CD4-positive, alpha-beta T cell treated with Interferon alpha-2 for 1 hour (primary cell): ENCODE measurements at places on chromosomes 3 and 15.
A peak's percentile ranks its signal among the peaks of the same experiment; 100 is the strongest.

- DNase-seq = no peak
These were observed 775.9 kb downstream of the AGBL1 start for GRCh38 chr15:86855307-86856291.

DNA sequence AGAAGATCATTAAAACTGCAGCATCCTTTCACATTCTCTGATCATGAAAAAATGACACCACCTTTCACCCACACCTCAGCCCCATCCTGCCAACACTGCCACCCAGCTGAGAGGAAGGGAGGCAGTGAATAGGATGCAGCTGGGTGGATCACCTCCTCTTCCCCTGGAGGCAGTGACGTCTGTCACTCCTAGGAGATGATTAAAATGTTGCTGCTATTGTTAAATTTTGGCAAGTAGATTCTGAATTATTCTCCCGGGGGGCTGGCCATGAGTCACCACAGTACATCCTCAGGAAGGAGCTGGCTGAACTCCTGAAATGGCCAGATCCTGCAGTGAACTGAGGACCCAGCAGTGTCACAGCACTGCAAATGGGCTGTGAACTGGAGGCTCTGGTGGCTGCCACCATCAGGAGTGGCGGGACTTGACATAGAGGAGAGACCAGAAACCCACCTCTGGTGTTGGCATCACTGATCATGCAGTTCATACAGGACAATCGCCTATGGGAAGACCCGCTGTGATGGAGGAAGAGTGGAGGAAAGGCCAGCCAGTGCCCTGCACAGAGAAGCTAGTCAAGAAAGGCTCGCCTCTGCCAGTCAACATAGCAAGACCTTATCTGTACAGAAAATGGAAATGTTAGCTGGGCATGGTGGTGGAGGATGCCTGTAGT, 199.1 kb downstream of the FAM43A start:
- no peak for DNase-seq

DNA sequence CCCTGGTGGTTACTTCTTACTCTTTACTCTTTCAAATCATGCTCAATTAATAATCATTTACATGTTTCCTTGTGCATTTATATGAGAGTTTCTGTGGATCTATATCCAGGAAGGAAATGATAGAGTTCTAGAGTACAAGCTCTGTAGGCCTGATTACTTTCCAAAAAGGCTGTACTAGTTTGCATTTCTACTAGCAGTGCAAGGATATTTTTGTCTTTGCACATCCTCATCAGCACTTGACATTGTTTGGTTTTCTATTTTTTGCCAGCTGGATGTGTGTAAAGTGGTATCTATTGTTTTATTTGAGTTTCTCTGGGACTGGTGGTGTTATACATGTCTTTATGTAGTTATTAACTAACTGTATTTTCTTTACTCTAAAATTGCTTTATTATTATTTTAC, 19.6 kb upstream of the SLC7A14 start:
- DNase-seq = no peak

DNA sequence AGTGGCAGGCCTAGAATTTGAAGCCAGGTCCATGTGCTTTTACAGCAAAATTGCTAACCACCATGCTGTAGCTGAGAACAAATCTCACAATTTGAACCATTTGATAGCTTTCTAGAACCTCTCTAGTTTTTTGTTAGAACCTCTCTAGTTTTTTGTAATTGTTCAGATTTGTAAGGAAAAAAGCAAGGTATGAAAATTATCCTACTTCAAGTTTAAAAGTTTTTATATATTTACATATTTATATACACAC, 9.8 kb downstream of the GXYLT2 start:
- no peak for DNase-seq

GRCh38 chr15:40603935-40604334, 9.9 kb downstream of the KNL1 start:
- no peak for DNase-seq

DNA sequence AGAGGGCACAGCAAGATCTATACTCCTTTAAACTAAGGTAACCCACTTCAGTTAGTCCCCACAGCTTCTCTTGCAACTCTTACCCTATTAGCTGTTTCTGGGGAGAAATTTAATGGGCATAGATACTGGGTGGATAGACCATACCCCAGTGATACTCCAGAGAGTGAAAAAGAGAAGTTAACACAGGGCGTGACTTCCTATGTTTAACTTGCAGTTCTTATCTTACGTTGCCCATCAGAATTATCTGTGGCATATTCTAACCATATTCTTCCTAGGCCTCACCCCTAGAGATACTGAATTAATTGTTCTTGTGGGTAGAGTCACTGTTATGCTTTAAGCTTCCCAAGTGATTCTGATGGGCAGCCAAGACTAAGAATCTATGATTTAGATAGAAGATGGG, 485.4 kb upstream of the TPRG1 start:
- no peak for DNase-seq

DNA sequence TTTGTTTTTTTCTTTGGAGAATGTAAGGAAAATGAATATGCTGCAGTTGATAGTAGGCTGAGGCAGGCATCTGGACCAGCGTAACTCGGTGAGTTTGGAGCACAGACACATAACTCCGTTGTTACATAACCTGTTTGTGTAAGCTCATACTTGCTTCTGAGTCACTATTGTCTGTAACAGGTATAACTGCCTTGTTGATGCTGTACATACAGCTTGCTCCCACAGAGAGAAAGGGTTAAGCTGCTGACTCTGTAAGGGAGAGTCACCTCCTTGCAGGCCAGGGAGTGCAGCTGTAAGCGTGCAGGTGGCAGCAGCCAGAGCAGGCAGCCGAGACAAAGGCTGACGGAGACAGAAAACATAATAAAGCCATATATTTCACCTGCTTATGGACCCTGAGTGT, 20.4 kb downstream of the RETNLB start:
- no peak for DNase-seq

- no peak for DNase-seq
These were observed 400.2 kb downstream of the MCTP2 start for GRCh38 chr15:94631608-94632007.

GRCh38 chr3:104628185-104628789, 738.4 kb upstream of the ALCAM start:
- DNase-seq = peak; percentile 24

DNA sequence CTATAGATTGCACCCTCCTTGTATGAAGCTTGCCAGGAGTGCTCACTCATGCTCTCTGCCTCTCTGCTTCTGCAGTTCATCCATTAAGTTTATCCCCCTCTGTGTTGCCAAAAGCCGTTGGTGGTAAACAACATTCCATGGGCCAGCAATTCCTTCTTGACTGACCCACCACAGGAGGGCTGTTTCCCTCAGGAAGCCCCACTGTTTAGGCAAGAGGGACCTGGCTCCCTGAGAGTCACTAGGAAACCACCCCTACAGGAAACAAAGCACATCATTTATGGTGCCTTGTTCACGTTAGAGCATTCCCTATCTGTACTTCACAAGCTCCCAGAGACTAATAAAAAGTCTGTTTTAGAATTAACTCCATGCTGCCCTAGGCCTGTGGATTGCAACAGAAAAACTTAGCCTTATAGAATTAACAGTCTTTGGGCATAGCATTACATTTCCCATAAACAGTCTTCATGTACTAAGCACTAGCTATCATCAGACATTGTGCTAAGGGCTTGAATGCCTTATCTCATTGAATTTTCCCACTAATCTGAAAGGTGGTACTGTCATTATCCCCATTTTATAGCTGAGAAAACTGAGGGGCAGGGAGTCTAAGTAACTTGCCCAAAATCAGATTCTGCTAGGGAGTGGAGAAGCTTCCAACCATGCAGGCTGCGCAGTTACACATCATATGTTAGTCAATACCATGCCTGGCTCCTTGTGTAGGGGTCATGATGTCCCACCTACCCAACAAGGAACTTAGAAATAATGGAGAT, 149.9 kb downstream of the SHQ1 start:
- DNase-seq = no peak

- DNase-seq = no peak
These were observed 621.5 kb upstream of the TBL1XR1 start for GRCh38 chr3:177818712-177819240.

GRCh38 chr3:183508821-183509220, 46.7 kb downstream of the KLHL6 start:
- no peak for DNase-seq

- no peak for DNase-seq
These were observed 12.4 kb downstream of the NTRK3 start for GRCh38 chr15:88243895-88244787.

DNA sequence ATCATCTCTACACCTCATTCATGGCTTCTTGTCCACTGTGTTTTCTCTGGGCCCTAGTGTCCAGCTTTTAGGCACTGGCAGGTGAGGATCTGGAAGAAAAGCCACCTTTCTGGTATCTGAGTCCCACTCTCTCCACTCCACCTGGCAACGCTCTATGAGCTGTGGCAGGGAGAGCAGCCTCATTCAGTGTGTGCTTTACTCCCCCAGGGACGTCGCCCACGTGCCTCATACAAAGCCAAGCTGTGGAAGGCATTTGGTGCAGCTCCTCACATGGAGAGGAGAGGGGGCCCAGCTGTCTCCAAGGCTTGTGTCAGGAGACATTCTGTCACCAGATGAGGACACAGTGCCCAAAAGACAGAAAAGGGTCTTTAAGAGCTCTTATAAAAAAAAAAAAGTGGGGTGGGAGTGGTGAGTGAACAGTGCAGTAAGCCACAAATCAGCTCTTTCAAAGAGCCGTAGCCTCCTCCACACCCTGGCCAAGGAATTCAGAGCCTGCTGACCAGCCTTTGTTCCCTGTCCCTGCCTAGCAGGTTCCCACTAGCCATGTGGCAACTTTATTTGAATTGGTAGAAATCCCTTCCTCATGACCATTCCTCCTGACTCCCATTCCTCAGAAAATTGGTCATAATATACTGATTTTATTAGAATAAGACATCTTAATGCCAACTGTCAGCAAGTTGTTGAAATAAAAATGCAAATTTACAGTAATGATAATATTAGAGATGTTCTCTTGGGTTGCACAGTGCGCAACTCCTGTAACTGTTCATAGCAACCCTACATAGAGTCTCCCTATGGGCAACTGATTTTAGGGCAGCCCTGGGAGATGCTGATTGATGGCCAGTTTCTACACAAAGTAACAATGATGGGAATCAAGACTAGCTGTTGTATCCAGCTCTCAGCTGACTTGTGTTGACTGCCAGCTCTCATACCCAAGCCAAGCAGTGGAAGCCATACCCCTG, 29.5 kb downstream of the GALNT15 start:
- no peak for DNase-seq

DNA sequence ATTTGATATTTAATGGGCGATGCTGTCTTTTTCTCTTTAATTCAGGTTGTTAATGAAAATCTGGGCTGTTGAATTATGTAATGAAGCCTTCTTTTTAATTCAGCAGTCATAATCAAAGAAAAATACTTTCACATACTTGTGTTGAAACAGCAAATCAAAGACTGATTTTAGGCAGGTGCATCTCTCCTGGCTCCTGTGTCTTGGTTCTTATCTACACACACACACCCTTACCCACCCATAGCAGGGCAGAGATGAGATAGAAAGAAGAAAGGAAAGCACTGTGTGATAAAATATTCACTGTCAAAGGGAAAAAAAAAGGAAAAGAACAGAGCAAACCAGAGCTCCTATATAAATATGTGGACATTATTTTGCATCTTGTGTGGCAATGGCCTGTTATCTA, 130.6 kb upstream of the CGNL1 start:
- no peak for DNase-seq

GRCh38 chr15:63999177-63999576, 47.1 kb downstream of the DAPK2 start:
- no peak for DNase-seq

DNA sequence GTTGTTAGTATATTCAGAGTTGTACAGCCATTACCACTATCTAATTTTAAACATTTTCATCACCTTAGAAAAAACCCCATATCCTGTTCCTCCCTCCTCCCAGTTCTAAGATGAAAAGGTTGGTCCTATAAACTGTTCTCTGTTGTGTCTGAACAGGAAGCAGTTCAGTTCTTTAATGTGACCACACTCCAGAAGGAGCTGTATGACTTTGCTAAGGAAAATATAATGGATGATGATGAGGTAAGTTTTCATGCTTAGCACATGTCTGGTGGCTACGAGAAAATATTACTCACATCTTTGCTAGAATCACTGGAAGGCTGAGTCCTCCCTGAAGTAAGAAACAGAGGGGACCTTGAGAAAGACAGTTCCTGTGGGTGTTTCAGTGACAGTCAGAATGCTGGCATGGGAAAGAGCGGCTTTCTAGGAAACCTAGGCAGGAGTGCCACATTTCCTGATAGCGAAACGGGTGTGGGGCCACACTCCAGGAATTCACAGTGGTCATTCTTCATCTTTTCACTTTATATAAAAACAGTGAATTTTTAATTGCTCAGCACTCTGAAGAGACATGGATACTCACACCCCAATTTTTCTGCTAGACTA, 20.3 kb downstream of the CRTAP start:
- no peak for DNase-seq

- DNase-seq = no peak
These were observed 67.8 kb downstream of the WNT7A start for GRCh38 chr3:13812034-13812471.

GRCh38 chr3:112778353-112778948, 68.2 kb downstream of the CD200R1L start:
- DNase-seq = no peak

- no peak for DNase-seq
These were observed 72.9 kb downstream of the RBMS3 start for GRCh38 chr3:29353807-29354206.

DNA sequence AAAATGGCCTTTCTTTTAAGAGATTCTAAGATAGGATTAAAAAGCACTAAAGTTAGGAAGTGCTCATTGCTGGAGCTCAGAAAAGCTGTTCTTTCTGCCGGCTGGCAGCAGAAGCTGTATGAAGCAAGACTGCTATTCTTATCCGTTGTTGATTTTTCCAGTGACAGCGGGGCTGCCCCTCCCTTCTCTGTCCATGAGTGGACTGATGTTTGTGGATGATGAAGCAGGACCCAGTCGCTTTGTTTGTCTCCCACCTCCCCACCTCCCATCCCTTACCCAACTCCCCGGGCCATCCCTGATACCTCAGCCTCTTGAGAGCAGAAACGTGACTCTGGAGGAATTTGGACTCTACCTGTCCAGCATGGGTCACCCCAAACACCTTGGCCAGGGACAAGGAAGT, 10.3 kb upstream of the MUSTN1 start:
- no peak for DNase-seq

DNA sequence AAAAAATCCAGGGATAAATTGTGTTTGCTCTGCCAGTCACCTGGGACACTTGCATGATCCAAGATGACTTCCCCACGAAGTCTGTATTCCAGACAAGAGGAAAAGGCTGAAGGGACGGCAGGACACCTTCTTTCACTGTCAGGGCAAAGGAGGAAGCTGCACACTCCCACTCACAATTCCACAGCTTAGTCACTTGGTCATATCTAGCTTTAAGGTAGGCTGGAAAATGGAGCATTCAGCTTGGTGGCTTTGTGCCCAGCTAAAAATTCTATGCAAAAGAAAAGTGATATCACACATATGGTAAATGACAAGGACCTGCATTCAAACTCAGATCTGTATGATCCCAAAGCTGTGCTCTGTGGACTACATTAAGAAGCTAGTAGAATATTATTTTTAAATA, 109.2 kb upstream of the TPM1 start:
- no peak for DNase-seq
